GM20000 (cell line): ENCODE measurements at places on chromosomes 5 and 9.

DNA sequence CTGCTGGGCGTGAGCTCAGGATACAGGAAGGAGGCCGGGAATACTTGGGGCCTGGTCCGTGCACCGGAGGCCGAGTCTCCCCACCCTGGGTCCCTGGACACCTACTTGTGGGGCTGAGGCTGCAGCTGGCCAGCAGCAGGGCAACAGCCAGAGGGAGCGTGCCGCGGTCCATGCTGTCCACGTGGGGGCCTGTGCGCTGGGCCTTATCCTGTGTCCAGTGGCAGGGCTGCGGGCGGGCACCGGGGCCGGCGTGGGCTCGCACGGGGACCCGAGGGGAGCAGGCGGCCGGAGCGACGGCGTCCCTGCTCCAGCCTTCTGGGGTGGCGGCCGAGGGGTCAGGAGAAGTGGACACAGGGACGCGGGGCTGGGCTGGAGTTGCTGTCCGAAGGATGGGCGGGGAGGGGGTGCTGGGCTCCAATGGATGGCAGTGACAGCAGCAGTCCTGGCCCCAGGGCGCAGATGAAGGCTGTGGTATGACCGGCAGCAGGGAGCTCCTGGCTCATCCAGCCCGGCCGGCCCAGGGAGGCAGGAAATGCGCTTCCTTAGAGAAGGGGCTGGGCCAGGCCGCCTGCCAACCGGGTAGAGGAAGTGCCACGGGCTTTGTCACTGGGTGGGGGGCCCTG is at the start of gene ENG:
Gene ENG, minus strand, starts transcription at position 475 of the 623 bp plus-strand sequence. Its CDS starts 303 bp downstream, at position 172.
- no peak for DNase-seq

DNA sequence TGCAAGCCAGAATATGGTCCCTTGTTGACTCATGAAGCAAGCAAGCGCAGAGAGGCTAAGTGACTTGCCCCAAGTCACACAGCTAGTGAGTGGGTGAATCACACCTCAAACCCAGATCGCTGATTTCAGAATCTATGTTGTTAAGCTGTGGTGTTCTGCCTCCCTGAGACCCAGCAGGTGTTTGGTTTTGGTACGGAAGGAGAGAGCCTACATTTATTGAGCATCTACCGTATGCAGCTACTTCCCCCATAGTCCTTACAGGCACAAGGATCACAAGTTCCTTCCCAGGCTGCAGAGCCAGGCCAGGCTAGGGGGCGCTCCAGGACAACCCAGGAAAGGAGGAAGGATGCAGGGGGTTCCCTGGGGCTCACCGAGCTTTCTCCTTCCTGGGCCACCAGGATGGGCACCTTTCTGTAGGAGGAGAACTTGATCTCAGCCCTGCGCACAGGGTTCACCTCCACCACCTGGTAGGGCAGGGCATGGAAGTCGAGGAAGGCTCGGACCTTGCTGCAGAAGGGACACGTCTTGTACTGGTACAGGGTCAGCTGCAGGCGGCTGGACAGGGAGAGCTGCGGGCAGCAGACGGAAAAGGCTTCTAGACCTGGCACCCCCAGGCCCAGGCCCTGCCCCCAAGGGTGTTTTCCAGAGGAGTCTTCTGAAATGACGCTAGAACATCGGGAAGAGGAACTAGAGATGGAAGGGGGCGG is 2.5 kb downstream of the PTGES2 start:
- no peak for DNase-seq

DNA sequence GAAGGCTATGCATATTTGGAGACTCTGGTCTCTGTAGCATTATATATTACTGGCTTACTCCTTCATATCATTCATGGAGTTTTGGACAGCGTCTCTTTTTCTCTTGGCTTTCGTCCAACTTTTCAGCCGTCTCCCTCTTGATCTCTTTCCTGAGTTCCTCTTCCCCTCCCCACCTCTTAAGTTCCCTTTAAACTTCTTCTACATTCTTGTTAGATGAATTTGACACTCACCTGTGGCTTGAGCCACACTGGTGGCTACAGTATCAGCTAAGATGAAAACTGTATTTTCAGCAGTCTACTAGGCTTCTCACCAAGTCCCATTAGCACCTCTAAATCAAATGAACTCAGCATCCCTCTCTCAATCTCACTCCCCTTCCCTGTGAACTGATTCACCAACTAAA is 128.1 kb downstream of the STARD4 start:
- DNase-seq: no peak

DNA sequence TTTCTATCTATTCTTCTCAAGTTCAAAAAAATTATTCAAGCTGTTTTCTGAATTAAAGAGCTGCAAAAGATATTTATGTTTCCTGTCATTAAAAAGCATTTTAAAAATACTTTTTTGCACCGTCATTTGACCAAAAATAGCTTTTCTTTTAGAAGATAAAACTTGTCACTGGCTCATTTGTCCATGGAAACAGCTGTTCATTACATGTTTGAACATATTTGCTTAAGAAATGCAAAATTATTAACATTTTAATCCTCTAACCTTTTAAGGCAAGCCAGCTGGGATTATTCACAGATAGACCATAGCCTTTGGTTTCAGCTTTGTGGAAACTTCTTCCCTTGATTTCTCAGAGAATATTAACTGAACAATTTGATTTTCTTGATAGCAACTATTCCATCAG is 393.9 kb downstream of the TUSC1 start:
- DNase-seq: no peak

DNA sequence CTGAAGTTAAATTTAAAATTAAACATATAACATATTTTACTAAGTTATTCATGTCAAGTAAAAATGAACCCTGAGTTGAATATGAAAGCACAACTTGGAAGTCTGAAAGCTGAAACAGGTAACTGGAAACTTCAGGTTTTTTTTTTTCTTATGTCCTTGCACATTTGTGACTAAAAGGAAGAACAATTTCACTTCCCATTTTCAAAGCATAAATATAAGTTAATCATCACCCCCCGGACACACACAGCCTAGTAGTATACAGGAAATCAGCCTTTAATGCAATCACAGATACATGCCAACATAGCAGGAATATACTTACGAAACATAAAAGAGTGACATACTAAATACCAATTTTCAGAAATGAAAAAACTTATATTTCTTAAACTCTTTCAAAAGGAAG is 225.9 kb downstream of the RFX3 start:
- DNase-seq: peak; percentile 44

GRCh38 chr9:105333811-105334210 is 89.4 kb downstream of the SLC44A1 start:
- DNase-seq: no peak

DNA sequence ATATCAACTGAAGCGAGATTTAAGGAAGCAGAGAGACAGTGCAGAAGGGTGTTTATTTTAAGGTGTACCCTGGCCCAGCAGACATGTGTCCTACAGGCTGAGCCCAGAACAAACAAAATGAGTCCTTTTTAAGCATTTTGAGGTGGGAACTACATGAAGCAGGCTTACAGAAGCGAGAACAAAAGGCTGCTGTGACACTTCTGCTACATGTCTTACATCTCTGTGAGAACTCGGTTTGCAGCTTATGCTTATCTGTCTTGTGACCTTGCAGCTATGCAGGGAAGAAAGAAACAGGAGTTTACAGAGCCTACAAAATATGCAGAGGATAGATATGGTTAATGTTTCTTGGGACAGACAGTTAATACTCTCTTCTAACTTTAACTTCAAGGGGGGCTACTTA is 295.9 kb downstream of the CEMIP2 start:
- no peak for DNase-seq

DNA sequence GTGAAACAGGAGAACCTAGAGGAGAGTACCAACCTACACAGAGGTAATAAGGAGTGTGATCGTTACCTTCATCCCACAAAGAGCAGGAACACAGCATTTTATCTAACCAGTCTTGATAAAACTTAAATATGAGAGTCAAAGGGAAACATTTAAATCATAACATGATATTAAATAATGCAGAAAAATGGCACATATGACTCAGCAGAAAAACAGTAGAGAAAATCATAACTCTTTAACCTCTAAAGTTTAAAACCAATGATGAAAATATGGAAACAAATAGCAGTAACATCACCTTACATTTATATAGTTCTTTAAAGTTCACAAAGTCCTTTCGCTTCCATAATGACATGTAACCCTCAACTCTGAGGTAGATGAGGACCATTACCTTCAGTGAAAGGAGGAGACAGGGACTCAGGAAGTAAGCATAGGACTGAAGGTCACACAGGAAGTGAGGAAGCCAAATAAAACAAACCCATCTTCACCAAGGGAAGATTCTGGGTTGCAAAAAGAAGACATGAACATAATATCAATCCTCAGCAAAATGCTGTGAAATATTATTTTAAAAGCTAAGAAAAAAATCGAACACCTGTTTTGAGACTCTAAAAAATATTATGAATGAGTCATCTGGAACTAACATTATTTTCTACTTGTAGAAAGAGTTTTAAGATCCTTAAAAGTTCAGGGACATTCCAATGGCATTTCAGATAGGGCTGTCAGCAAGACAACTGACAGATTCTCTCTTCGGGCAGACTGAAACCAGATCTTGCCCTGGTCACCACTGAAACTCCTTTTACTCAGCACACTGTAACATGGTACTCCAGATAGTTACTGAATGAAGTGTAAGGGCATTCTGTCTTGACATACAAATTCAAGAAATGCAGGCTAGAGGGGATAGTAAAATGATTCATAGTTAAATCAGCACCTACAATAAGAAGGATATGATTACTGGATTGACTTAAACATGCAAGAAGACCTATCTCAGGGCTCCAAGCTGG is 148.5 kb downstream of the EPB41L4A start:
- DNase-seq: no peak

DNA sequence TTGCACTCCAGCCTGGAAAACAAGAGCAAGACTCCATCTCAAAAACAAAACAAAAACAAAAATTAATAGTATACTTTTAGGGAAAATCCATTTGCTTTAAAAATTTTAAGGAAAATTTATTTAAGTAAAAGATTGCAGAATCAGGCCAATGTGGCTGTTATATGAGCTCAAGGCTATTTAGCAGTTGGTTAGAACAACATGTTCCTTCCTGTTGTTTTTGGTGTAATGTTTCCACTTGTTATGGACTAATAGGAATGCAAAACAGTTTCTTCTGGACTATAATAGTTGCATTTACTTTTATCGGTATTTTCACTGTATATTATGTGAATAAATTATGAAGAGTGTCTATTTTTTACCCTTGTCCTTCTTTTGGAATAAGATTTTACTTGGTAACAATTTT is 3.0 kb upstream of the CDC42SE2 start:
- no peak for DNase-seq

DNA sequence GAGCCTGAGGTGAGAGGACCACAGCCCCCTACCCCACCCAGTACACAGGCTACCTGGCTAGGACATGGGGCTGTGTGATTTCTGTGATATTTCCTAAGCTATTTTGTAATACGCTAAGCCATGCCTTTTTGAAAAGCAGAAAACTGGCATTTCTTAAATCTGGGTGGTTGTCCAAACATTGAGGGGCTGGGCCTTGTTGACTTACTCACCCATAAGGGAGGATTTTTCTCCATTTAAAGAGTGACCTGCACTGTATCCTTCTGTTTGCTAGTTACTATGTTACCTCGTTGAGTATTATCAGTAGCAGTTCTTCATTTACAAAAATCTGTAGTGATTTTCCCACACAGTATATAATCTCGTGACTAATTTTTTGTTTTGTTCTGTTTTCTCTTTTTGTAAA is 117.5 kb upstream of the OTULINL start:
- DNase-seq: no peak

- no peak for DNase-seq
Measured at GRCh38 chr5:148471379-148471778, 87.6 kb downstream of the FBXO38 start.

DNA sequence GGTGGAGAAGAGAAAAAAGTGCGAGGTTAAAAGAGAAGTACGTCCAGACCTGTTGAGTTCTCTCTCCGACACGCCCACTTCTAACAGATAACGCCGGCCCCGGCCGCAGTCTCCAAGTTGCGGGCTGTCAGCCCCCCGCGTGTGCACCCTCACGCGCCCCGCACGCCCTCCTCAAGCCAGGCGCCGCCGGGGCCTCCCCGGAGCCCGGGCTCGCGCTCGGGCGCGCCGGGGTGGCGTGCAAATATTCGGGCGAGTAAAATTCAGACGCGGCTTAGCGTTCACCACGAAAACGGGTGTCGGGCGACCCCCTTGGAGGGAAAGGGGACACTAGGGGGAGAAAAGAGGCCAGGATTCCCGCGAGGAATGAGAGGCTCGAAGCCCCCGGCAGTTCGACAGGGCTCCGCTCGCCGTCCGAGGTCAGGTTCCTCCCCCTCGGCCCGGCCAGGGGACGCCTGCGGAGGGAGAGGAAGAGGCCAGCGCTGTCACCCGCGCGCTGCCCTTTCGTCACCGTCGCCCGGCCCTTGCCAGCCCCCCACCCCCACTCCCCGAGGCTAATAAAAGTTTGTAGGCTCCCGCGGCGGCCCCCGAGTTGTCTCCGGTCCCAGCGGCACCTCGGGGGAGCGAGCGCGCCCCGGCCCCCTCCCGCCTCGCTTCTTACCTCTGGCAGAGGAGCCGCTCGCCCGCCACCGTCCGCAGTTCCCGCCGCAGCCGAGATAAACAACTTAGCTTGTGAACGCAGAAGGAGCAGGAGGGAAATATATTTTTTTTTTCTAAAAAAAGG is 743 bp downstream of the NR3C1 start:
- DNase-seq: peak; percentile 46

DNA sequence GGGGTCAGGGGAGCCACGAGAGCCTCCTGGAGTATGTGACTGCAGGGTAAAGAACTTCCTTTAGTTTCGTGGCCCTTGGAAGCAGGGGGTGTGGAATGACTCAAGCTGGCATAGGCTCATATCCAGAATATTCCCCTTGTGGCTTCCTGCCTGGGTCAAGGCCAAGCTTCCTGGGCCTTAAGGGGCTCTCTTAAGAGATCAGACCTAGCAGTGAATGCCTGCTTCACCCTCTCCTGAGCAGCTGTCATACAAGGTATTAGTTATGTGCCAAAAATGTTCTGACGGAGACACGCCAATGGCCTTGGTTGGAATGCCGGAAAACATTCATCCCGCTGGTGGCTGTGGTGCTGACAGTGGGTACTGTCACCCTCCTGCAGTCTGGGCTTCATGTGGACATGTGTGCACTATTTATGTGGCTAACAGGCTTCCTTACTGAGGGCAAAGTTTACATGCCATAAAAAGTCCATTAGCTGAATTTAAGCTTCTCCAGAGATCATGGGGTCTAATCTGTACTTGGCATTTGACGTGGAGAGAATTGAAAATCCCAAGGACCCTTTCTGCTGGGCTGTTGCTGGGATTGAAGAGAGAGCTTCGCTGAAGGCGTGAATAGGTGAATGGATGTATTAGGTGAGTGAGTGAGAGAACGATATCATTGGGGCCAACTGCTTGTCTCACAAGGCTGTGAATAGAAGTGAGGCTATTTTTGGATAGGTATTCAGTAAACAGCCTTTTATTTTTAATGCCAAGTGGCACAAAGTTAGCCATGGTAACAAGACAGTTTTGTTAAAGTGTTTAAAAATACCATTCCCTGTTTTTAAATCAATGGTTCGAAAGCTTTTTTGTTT is 156.8 kb downstream of the MACROH2A1 start:
- no peak for DNase-seq

GRCh38 chr5:150246835-150247234 is 42.7 kb downstream of the CAMK2A start:
- DNase-seq: no peak

DNA sequence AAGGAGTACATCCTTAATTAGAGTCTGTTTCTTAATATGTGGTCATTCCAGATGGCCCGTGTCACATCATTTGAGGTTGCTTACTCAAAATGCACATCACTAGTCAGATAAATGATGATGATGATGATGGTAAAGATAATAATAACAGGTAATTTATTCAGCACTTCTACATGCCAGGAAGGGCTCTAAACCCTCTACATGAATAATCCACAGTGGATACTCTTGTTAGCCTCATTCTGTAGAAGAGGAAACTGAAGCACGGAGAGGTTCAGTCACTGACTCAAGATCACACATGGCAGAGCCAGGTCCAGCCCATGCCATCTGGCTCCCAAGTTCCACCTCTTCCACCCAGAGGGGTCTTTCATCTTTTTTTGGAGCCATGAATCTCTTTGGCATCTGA is 11.7 kb downstream of the SH3PXD2B start:
- no peak for DNase-seq

- no peak for DNase-seq
Measured at GRCh38 chr5:13508559-13508958, 435.9 kb downstream of the DNAH5 start.
